ENCODE measurements at places on chromosomes 3 and 15. TPM values are rescaled to one million over a fixed set of nuclear protein-coding genes. Genes with fewer than 3 reads are reported as not detected.
A peak's percentile ranks its signal among the peaks of the same experiment; 100 is the strongest.

DNA sequence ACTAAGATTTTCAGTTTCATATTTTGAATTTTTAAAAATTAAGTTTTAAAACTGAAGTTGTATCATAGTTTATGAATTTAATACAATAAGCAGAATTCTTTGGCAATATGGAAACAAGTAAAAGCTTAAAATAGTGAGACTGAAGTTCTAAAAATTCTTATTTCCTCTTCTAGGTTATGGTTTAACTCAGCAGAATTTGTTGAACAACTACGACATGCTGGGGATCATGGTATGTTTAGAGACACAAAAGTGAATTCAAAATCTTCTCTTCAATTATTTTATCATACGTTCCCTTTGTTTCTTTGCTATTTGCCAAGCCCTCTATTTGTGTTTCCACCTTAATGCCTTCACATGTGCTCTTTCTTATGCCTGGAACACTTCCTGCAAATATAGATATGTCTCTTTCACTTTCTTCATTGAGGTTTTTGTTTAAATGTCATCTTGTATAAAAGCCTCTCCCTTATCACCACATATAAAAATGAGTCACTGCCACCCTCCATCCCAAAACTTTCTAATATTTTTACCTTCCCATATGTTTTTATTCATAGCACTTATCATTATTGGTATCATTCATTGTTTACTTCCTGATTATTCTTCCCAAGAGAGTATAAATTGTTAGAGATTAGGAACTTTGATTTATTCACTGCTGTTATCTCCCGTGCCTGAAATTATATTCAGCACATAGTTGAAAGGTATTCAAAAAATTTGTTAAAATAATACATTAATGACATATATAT is 6.4 kb downstream of the SUCNR1 start:
- no peak overlapping the region for H3K4me3 ChIP-seq
- no peak for DNase-seq
- no peak overlapping the region for H3K27ac ChIP-seq

DNA sequence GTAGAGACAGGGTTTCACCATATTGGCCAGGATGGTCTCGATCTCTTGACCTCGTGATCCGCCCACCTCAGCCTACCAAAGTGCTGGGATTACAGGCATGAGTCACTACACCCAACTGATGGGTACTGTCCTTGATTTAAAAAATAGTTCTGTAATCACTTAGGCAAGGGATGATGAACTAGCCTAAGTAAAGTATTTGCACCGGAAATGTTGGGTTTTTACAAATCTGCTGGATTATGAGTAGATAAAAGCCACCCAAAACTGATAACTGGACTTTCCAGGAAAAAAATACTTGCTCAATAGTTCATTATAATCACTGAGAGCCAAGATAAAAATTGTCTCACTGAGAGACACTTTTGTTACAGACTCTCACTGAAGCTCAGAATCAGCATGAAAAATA is 218.0 kb downstream of the WNT5A start:
- H3K27me3 ChIP-seq = no peaks in the 10 kb centered on the region
- no peaks in the 10 kb centered on the region for H3K36me3 ChIP-seq
- no peak overlapping the region for H3K27ac ChIP-seq
- H3K4me3 ChIP-seq = no peak overlapping the region

DNA sequence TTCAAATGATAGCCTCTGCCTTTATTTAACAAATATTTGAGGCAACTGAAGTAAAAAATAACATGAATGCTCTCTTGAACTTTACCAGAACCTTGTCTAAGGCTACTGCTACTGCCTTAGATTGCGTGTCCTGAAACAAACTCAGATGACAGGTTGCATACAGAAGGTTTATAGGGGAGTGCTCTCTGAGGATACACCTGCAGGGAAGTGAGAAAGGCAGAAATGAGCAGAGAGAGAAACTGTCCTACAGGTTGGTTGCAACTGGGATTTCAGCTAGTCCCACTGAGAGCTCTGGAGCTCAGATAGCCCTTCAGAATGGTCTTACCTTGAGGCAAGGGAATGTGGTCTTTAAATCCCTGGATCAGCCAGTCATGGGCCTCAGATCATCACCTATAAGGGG is 165.5 kb downstream of the IL5RA start:
- no peak overlapping the region for H3K27ac ChIP-seq
- no peak overlapping the region for H3K4me3 ChIP-seq
- H3K4me1 ChIP-seq = no peaks in the 10 kb centered on the region
- DNase-seq = no peak
- no peaks in the 10 kb centered on the region for H3K36me3 ChIP-seq

DNA sequence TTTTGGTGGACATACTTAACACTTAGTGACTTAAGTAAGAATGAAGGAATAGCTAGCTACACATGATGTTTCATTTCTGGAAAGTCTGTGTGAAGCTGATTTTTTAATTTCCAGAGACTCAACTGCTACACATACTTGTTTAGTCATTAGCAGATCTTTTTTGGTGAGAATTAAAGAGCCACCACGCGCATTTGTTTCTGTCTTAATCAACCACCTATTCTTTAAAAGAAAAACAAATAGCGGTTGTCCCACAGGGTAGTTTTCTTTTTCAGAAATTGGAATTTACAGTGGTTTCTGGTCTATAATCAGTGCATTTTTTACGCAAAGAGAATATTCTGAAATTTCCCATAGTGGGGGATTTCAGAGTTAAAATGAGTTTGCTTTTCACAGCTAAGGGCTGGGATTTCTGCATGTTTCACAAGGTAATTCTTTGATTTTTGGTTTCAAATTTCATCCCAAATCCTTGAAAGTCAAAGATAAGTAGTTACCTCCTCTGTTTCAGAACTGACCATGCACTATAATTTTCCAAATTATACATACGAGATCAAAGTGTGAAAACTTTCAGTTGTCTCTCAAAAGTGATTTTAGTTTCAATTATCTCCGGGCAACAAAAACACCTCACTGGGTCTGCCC is 631.0 kb upstream of the GRM7 start:
- H3K4me3 ChIP-seq = no peak overlapping the region
- no peaks in the 10 kb centered on the region for H3K27me3 ChIP-seq
- no peaks in the 10 kb centered on the region for H3K4me1 ChIP-seq
- no peaks in the 10 kb centered on the region for H3K36me3 ChIP-seq

DNA sequence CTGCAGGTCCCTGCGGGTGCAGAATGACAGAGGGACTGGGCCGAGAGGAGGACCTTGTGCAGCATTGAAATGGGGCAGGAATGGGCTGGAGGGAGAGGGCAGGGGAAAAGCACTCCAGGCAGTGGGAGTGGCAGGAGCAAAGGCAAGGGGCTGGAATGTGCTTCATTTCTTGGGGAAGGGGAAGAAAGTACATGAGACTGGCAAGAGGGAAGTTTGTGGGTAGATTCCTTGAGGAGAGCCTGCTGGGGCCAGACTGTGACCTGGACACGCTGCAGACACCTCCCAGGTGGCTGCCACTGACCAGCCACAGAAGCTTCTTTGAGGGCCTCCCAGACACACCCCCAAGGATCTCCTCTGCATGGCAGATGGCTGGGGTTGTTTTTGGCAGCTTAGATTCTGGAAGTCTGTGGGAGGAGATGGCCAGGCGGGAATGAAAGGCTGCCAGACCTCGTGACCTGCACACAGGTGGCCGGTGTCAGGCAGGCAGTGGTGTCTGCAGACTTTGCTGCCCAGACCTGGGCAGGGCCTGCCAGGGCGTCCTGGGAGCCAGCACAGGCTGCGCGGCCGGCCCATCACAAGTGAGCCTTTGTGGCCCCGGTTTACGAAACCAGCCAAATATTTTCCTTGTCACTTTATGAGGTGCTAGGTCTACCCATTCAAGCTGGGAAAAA is 53.1 kb downstream of the SPSB4 start:
- no peaks in the 10 kb centered on the region for H3K36me3 ChIP-seq
- H3K4me3 ChIP-seq = no peak overlapping the region
- H3K27ac ChIP-seq = no peak overlapping the region
- peak; percentile 98 for DNase-seq

DNA sequence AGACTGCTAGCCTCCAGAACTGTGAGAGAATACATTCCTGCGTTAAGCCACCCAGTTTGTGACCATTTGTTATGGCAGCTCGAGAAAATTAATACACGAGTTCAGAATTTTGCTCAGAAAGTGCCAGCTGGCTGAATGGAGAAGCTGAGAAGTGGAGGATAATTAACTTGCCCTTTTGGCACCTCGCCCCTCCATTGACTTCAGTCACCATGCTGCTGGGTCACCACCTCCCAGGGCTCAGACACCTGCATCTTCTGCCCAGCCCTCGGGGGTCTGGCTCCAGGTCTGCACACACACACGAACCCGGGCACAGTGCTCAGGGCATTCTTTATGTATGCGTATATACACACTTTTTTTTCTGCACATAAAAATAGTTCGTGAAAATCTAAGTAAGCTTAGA is 32.0 kb downstream of the AMOTL2 start:
- H3K27ac ChIP-seq = no peak overlapping the region
- no peaks in the 10 kb centered on the region for H3K27me3 ChIP-seq
- H3K4me1 ChIP-seq = peaks cover 4% of the 10 kb centered on the region
- no peak for DNase-seq
- H3K4me3 ChIP-seq = no peak overlapping the region

DNA sequence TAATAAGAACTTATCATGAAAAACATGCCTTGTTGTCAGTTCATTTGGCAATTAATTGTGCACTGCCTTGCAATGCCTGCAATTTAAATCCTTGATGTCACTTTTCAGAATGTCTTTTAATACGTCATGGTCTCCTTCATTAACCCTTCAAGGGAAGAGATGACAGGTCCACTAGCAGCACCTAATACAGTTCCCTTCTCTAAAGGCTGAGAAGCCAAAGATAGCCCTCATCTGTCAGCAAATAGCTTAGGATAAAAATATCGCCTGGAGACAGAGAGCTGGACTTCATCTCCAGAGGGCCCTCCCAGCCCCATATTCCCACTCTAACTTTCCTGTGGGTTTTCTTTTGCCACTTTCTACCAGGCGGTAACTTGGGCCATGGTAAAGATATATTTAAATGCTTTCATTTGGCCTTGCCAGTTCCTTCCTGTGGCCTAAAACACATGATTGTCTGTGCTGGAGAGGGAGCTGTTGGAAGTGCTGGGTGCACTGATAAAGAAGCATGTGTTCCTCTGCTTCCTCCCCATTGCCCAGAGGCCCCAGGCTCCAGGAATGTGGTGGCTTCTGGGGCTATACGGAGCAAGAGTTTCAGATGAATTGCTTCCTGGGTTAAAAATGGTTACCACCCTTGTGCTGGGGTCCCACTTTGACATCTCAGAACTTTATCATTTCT is 76.3 kb upstream of the UMPS start:
- H3K4me1 ChIP-seq = no peaks in the 10 kb centered on the region
- H3K27ac ChIP-seq = peak overlapping the region; percentile 87
- peak; percentile 6 for DNase-seq
- H3K4me3 ChIP-seq = no peak overlapping the region

- H3K27ac ChIP-seq = no peak overlapping the region
- no peaks in the 10 kb centered on the region for H3K4me1 ChIP-seq
- H3K27me3 ChIP-seq = no peaks in the 10 kb centered on the region
- H3K4me3 ChIP-seq = no peak overlapping the region
Measured at GRCh38 chr3:170467007-170467406, 48.3 kb downstream of the CLDN11 start.

GRCh38 chr3:172515130-172515918 is 7.9 kb downstream of the TNFSF10 start:
- no peak overlapping the region for H3K4me3 ChIP-seq
- H3K27ac ChIP-seq = peak overlapping the region; percentile 17
- peaks cover 3% of the 10 kb centered on the region for H3K4me1 ChIP-seq
- peaks cover 14% of the 10 kb centered on the region for H3K36me3 ChIP-seq

DNA sequence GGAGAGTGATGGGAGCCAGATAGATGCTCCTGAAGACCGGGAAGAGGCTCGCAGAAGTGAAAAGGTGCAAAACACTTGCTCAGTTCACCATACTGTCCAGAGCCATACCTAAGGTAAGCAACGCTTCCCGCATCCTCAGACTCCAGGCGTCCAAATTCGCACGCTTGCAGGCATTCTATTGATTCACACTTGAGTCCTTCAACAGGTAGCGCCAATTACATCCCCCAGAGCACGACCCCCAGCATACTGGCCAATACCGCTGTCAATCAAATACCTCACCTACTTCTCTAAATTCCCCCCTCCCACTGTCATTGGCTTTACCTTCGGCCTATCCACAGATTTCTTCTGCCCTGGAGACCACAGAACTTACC is 361 bp upstream of the STXBP5L start:
- H3K27ac ChIP-seq = no peak overlapping the region
- H3K4me1 ChIP-seq = peaks cover 4% of the 10 kb centered on the region
- DNase-seq = no peak
- no peaks in the 10 kb centered on the region for H3K36me3 ChIP-seq
- H3K4me3 ChIP-seq = no peak overlapping the region
- H3K27me3 ChIP-seq = peaks cover 3% of the 10 kb centered on the region

DNA sequence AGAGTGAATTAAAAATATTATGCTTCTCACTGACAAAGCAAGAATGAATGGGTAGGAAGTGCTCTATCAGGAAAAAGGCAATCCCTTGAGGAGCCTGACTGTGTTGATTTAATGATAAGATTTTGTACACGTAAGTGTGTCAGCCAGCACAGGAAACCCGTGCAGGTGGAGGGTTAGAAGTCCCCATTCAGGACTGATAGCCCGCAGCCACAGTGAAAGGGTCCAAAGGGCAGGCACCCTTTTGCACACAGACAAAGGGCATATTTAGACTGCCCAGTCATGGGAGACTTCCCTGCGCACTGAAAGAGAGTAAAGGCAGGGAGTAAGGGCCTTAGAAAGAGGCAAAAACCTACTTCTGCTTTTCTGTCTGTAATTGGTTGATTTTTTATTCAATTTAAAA is 26.4 kb upstream of the SKIL start:
- H3K36me3 ChIP-seq = no peaks in the 10 kb centered on the region
- peak; percentile 29 for DNase-seq
- H3K4me1 ChIP-seq = peaks cover 4% of the 10 kb centered on the region
- no peaks in the 10 kb centered on the region for H3K27me3 ChIP-seq

GRCh38 chr15:39434163-39434562 is 146.7 kb upstream of the THBS1 start:
- DNase-seq = no peak
- no peaks in the 10 kb centered on the region for H3K36me3 ChIP-seq
- no peak overlapping the region for H3K4me3 ChIP-seq
- H3K4me1 ChIP-seq = peaks cover 17% of the 10 kb centered on the region

DNA sequence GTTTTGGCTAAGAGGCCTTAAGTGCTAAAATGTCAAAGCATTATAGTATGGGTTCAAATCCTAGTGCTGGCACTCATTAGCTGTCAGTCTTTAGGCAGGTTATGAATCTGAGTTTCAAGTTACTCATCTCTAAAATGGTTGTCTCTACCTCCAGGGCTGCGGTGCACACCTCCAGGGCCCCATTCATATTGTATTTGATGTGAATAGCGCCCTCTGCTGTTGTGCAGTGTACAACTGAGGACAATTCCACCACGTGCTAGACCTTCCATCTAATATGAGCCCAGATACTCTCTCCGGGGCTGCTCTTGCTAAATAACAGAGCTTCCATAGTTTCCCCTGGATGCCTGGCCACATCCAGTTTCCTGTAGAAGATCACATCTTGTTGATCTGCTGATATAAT is 54.3 kb downstream of the OXNAD1 start:
- no peak overlapping the region for H3K27ac ChIP-seq
- H3K4me3 ChIP-seq = no peak overlapping the region
- H3K36me3 ChIP-seq = peaks cover 4% of the 10 kb centered on the region
- DNase-seq = no peak
- H3K27me3 ChIP-seq = no peaks in the 10 kb centered on the region

The THSD4 gene
- total RNA-seq = 42.4 TPM

The PLA1A gene
- total RNA-seq = 1.8 TPM

The CGNL1 gene
- total RNA-seq = 42.5 TPM

The STARD9 gene
- 27.6 TPM for total RNA-seq

The CHD2 gene
- total RNA-seq = 547 TPM

The PRR20G gene
- not detected for total RNA-seq

The LIPH gene
- 8.8 TPM for total RNA-seq

Measured in lung (tissue), 17 donors.